Lower leg skin (tissue), 4 donors: ENCODE measurements at places on chromosomes 7 and 10. TPM values are rescaled to one million over a fixed set of nuclear protein-coding genes. Genes with fewer than 3 reads are reported as not detected.

GRCh38 chr7:141452911-141453310 lies 98.3 kb upstream of the AGK start:
- no peak for DNase-seq

- DNase-seq = no peak
These were observed 6.3 kb downstream of the NPFFR1 start for GRCh38 chr10:70277396-70278030.

DNA sequence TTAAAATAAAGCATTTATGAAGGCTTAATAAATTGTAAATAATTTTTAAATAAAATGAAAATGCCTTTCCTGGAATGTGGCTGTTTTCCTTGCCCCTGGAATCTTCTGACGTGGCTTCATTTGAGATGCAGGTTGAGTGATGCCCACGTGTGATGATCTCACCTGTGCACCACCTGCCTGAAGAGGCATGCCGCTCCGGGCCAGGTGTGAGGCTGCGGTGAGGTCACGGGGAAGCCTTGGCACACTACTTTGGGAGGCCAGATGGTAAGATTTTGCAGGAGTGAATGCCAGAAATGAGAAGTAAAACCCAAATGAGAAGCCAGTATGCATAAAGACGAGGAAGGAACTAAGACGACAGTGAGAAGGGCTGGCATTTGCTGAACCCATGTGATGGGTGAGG lies 36.2 kb downstream of the GOT1 start:
- no peak for DNase-seq

- DNase-seq = no peak
These were observed 16.0 kb downstream of the GPER1 start for GRCh38 chr7:1103789-1104515.

GRCh38 chr7:33107136-33108066 lies 1.8 kb downstream of the RP9 start:
- DNase-seq = no peak

GRCh38 chr7:45149606-45150005 lies 8.0 kb upstream of the RAMP3 start:
- no peak for DNase-seq

- no peak for DNase-seq
These were observed 41.9 kb downstream of the PTPRE start for GRCh38 chr10:127948791-127949190.

DNA sequence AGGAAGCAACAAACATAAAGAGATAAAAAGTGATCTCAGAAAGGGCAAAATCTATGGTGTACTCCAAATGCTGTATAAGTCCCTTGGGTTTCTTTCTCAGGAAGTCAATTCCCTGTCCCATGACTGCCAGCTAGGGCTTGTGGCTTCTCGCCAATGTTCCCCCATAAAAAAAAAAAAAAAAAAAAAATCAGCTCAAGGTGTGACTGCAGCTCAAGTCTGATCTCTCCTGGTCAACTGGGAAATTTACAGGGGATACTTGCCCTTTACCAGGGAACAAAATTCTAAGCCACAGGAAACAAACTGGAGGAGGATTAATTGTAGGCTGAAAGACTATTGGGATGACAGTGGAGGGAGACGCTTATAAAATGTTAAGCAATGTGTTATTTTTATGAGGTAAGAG lies 76.0 kb downstream of the PCGF5 start:
- DNase-seq = no peak

- DNase-seq = no peak
These were observed 23.3 kb downstream of the AP5Z1 start for GRCh38 chr7:4798706-4799235.

GRCh38 chr7:92841192-92841591 lies 4.8 kb upstream of the CDK6 start:
- DNase-seq = no peak

- no peak for DNase-seq
These were observed 7.4 kb downstream of the TSPAN14 start for GRCh38 chr10:80461208-80462183.

GRCh38 chr10:93028883-93029282 lies 31.7 kb upstream of the CYP26C1 start:
- DNase-seq = no peak

Gene LGI1
- total RNA-seq = not detected

Gene PGAM2
- 7.9 TPM for total RNA-seq
